NCI-H2107 (cell line): ENCODE measurements at places on chromosomes 3 and 15.

- no peak for DNase-seq
These were observed 48.6 kb upstream of the CHRNB4 start for GRCh38 chr15:78689626-78690025.

DNA sequence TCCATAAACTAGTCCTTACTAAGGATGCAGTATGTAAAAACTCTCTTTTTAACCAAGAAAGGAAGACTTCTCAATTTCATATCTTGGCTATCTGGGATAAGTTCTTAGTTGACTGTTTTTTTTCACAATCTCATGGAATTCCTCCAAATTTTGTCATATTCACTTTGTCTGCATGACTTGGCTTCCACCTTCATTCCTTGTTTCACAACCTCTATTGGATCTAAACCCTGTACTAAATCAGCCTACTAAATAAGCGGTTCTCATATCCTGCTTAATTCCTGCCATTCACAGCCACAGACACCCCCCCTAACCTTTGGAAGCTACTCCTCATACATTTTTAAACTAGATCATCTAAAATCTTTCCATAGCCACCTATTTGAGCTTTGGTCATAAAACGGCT lies 370.6 kb upstream of the NAALADL2 start:
- no peak for DNase-seq

- DNase-seq, result no peak
These were observed 2.4 kb upstream of the LARP6 start for GRCh38 chr15:70856177-70856883.

- no peak for DNase-seq
These were observed 119.8 kb upstream of the ALDH1A3 start for GRCh38 chr15:100759698-100760356.

DNA sequence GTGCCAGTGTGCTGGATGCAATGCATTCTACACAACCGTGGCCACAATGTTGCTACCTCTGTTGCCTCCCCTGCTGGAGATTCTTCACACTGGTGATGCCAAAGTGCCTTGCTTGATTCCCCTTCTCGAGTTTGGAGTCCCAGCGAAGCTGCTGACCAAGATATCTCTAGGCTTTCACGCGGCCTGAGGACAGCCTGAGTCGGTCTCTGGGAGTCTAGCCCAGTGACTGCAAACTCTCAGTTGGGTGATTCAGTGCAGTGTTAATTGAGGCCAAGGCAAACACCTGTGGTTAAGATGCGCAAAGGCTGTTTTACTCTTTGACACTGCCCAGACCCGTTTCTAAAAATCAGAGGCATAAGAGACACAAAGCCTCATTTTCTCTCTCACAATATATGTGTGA lies 434.4 kb downstream of the NR2F2 start:
- DNase-seq, result no peak

DNA sequence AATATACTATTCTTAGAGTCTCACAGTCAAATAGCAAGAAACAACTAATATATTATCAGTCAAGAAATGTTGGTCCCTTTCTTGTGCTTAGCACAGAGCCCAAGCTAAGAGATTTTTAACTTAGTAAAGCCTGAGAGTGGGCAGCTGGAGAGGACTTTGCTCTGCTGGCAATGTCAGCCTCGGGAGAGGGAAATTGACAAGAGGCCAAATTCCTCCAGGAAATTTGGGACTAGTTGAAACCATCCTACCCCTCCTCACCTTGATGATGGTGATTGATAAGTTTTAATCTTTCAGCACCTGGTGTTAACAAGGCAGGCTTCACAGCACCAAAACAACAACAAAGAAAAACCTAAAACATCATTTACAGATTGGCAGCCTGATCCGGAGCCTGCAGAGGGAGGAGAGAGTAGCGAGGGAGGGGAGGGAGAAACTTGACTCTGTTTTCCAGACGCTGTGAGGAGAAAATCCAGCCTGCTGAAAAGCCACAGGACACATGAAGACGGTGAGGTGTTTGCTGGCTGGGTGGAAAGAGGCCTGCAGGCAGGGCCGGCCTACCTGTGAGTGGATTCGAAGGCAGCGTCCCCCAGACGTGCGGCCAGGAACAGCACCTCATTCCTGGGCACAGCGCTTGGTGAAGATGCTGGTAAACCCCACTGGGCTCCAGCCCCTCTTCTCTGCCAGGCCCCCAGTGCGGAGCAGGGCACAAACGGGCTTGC lies 150.9 kb downstream of the LRRC28 start:
- no peak for DNase-seq

DNA sequence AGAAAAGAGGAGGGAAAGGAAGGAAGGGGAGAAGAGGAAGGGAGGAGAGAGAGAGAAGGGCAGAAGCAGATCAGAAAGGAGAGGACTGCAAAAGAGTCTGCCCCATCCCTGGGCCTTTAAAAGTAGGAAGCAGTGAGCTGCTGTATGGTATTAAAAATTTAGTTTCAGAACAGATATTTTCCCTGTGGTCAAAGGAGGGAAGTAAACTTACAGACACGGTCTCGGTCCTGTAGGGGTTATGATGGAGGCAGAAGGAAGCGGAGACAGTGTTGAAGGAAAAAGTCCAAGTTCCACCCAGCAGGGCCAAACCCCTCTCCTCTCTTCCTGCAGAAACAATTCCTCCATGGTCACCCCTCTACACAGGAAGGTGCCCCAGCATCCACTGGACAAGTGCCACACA lies 122.0 kb upstream of the PROK2 start:
- DNase-seq, result no peak

DNA sequence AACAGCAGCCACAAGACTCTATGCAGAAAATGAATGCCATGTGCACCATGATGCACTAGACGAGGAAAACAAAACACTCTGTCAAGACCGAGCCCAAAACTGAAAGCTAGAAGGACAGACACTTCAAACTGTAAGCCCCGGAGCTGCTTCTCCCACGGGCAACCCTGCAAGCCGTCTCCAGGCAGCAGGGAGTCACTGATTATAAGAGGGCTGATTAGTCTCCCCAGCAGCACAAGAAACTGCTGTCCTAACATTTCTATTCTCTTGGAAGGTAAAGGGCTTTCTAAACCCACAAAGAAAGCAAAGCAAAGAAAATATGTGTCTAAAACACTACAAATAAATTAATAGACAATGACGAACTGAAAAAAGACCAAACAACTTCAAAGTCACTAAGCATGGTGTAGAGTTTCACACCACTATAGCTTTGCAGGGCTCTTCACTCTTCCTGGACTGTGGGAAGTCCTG lies 15.5 kb downstream of the TBC1D2B start:
- no peak for DNase-seq

DNA sequence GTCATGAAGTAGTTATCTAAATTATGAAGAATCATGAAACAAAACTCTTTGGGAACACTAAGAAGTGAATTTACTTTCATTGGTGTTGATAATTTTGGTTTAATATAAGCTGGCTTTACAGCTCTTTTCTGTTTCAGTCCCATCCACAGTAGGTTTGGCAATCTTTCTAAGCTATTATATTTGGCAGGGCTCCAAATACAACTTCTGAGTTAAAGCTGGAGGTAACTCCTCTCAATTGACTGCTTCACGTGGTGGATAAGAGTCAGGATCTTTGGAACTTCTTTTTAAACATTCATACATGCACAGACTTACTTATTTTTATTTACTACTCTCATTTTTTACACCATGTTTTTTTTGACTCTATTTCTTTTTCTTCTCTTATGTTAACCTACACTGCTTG lies 106.5 kb upstream of the EPHA3 start:
- DNase-seq, result no peak

- DNase-seq, result no peak
These were observed 60.7 kb upstream of the TLE3 start for GRCh38 chr15:70158309-70159000.

DNA sequence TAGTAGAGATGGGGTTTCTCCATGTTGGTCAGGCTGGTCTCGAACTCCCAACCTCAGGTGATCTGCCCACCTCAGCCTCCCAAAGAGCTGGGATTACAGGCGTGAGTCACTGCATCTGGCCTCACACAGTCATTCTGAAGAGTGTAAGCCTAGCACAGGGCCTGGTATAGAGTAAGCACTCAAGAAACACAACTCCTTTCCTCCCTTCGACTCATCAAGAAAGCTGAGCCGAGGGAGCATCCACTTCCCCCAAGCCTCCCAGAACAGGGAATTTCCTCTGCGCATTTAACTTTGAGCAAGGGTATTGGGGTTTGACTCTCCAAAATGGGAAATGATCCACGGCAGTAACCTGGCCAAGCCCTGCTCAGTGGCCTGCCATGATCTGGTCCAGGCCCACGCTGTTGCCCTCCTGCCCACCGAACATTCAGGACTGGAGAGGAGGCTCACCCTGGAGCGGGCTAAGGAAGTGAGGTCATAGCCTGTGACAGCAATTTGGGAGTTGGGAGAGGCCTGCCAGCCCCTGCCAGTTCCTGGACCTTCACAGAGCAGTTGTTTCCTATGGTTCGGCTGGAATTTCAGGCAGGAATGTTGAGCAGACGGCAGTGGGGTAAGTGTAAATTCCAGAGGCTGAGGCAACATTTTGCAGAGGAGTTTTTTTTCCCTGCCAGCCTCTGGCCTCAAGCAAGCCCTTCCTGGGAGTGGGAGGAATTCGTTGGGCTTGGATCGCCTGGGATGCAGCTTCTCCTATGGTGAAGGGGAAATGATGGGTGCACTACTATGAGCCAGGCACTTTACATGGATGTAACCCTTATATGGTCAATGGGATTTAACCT lies 21.2 kb upstream of the SMAD3 start:
- no peak for DNase-seq

DNA sequence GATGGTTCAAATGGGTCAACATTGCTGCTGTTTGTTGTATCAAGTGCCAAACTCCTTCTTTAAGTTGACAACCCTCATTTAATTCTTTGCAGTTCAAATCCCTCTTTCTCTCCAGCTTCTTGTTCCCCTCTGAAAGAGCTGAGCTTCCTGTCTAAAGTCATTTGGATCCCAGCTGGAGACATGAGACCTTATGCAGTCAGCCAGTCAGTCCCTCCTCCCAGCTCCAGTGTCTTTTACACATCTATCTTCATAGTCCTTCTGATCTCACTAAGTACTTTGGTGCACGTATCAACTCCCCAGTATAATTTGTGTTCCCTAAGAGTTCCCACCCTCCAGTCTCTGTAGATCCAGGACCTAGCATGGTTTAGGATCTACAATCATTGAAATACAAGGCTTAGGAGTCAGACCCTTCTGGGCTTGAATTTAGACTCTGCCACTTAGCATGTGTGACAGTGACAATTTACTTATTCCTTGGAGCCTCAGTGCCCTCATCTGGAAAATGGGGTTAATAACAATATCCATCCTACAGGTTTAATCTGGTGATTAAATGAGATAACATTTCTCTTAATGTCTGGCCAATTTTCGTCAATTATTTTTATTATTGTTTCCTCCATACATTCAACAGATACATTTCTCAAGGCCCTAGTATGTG lies 102.8 kb upstream of the SEMA6D start:
- DNase-seq, result no peak

DNA sequence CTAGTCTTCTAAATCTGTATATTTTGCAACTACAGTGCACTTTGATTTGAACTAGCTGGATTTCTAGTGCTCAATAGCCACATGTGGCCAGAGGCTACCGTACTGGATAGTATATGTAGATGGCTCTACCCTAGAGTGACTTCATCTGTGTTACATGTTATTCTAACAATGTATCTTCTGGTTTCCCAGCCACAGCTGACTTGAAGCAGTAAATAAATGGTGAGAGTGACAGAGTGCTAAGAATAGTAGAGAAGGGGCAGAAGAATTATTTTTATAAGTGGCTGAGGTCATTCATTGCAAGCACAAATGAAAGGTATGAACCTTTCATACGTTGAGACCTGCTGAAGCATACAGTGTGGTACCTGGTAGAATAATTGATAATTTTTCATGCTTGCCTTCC lies 30.9 kb downstream of the KAT2B start:
- DNase-seq, result no peak

DNA sequence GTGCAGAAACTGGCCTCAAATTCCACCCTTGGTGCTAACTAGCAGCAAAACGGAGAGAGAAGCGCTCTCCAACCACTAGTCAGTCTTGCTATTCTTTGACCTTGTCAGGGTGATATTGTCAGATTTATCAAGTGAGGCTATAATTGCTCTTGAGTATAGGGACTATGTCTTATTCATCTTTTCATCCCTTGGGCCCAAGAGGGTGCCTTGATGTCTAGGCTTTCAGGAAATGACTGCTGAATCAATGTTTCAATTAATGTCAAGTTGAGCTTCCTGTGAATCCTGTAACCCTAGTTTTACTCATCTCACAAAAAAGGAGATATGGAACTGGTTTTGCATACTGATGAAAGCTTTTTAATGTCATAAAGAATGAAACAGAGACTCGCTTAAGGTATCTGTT lies 701.3 kb downstream of the EDEM1 start:
- no peak for DNase-seq

DNA sequence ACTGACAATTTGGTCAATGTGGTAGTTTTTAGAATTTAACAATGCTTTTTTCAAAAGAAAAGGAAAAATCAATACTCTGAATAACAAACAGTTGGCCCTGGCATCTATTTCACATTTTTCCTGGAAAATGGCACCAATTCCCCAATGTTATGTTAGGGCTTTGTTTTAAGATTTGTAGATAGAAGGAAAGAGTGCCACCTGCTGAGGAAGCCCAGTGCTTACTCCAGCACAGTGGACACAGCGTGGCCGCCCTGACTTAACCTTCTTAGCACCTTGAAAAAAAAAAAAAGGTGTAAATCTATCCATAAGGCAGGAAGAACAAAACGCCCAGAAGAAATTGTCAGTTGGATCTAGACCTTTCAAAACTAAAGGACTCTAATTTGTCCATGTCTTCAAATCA lies 110.7 kb upstream of the CNTN4 start:
- no peak for DNase-seq

GRCh38 chr3:151301787-151302186 lies 14.8 kb downstream of the GPR87 start:
- DNase-seq, result no peak

GRCh38 chr3:4532535-4533112 lies 39.5 kb downstream of the ITPR1 start:
- no peak for DNase-seq

GRCh38 chr15:56537881-56538280 lies 72.9 kb upstream of the MNS1 start:
- no peak for DNase-seq

- DNase-seq, result no peak
These were observed 55.4 kb downstream of the ABHD2 start for GRCh38 chr15:89143503-89144162.

GRCh38 chr15:85761635-85762034 lies 33.1 kb downstream of the KLHL25 start:
- no peak for DNase-seq

DNA sequence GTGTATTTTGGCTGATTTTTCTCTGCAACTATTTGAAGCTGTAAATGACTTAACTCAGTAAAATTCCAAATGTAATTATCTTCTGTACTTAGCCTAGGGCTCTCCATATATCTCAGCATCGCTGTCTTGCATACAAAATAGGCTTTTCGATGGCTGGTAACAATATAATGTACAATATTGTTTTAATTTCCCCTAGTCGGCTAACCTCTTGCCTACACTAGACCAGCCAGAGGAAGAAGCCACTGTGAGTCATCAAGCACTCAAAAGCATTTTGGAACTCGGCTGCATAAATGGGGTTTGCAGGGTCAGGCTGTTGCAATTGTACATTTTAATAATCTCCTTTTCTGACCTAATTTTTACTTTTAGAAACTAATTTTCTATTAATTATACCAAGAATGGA lies 583.8 kb downstream of the FOXP1 start:
- DNase-seq, result no peak

- DNase-seq, result no peak
These were observed 545.0 kb downstream of the PYDC2 start for GRCh38 chr3:192005989-192006388.
